B cell (primary cell): ENCODE measurements at places on chromosomes 5 and 9. TPM values are rescaled to one million over a fixed set of nuclear protein-coding genes. Genes with fewer than 3 reads are reported as not detected.

The PCDHGC5 gene
- 0.46 and 0.67 TPM in 2 replicates for total RNA-seq

The ROR2 gene
- 0.22 and 0.49 TPM in 2 replicates for total RNA-seq

The SHISAL2B gene
- total RNA-seq, result not detected in 2 replicates

The NOTCH1 gene
- 38.5 and 40.6 TPM in 2 replicates for total RNA-seq

The KIF24 gene
- 0.79 and 0.87 TPM in 2 replicates for total RNA-seq
